Hematopoietic multipotent progenitor cell treated with erythropoietin and hydrocortisone succinate and interleukin-3 and kit ligand, for 4 days (in vitro differentiated cells): ENCODE measurements at places on chromosomes 2 and 18.
A peak's percentile ranks its signal among the peaks of the same experiment; 100 is the strongest.

DNA sequence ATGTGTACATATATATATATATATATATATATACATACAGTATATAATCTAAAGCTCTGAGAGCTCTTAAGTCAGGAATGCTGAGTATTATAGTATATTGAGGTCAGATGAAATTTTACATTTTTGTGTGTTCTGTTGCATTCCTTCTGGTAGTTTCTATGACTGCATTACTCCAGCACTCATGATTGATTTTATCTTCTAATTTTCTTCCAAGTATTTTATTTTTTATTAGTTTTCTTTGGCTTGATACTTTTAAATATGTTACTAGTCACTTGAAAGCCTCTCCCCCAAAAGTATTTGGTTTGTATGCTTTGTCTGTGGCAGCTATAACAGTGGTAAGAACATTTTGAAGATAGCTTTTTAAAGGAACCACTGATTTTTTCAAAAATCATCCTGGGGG lies 25.0 kb downstream of the METTL21A start:
- no peak for DNase-seq

GRCh38 chr2:121388371-121388770 lies 103.4 kb upstream of the TFCP2L1 start:
- no peak for DNase-seq

GRCh38 chr2:40550085-40550484 lies 98.2 kb upstream of the SLC8A1 start:
- DNase-seq = no peak

DNA sequence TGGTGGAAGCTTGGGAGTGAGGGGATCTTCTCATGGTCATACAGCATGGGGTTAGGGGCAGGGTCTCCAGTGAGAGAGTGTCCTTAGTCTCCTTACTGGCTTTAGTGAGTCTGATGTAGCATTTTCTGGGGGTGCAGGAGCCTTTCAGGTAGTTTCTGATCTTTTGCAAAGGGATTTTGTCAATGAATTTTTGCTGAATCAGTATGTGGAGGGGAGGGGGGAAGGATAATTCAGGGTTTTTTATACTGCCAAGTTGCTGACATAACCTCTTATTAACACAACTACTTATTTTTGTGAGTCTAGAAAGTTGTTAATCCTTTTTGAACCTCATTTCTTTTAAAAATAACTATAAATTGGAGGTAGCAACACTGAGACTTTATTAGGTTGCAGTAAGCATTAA lies 35.3 kb upstream of the ZDBF2 start:
- DNase-seq = no peak

DNA sequence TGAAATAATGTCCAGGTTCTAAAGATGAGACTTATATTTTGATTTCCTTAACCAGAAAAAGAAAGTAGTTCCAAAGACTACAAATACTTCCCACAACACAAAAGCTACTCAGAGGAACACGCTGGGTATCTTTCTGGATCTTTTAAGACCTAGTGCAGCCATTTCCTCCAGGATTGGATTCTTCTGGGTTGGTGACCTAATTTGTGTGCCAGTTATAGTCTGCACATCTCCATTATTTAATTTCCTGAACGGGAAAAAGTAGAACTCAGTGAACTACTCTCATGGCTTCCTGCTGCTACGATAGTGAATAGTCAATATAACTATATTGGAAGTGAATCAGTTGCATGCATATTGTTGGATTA lies 1.5 kb downstream of the TMEM87B start:
- no peak for DNase-seq

GRCh38 chr2:224584785-224585210 lies 365 bp downstream of the CUL3 start:
- DNase-seq = peak; percentile 80

DNA sequence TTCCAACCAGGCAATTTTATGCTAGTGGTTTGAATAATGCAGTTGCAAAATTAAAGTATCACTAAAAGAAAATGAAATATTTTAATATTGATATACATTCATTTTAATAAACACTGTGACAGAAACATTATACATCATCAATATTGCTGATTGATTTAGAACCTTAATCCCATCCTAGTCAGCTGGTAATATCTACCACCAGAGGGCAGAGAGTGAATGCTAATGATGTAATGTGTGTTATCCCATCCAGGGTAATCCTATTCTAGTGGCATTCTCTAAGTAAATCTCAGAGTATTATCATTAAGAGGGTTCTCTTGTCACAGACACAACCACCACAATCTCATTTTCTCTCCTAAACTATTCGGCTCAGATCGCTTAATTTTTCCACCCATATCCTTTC lies 477.4 kb downstream of the CPS1 start:
- peak; percentile 8 for DNase-seq

GRCh38 chr18:63249771-63250170 lies 69.8 kb downstream of the BCL2 start:
- DNase-seq = peak; percentile 83

DNA sequence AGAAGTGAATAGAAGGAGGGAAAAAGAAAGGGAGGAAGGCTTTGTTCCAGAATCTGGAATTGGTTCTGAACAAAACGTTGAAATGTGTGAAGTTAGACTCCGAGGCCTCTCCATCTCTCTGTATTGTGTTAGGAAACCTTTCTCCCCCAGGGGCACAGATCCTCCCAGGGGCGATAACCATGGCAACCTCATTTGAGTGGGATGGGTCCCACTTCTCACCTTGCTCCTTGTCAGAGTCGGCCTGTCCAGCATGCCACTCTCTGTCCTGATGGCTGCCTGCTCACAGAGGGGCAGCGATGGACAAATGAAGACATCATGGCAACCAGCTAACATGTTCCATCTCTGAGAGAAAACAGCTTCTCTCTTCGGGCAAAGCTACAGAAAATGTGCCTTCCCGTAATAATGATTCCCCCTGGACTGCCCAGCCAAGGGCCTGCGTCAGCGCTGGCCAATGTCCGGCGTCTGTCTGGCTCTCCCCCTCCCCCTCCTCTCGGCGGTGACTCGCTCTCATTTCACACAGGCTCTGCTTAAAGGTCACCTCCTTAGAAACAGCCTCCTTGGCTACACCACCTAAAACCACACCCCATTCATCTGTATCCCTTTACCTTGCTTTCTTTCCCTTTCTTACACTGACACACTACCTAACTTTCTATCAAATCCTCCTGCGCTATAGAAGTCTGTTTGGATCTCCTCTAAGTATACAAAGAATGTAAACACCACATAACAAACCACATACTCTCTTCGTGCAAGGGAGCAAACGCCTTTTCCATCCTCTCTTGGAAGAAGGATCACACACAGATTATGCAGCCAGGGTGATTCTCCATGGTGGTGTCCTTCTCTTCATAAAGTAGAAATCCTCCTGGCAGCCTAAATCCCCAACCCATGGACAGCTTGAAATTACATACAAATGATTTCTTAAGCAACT lies 32.1 kb upstream of the TTC39C start:
- DNase-seq = no peak

GRCh38 chr2:230960026-230960425 lies 35.0 kb upstream of the GPR55 start:
- DNase-seq = no peak

DNA sequence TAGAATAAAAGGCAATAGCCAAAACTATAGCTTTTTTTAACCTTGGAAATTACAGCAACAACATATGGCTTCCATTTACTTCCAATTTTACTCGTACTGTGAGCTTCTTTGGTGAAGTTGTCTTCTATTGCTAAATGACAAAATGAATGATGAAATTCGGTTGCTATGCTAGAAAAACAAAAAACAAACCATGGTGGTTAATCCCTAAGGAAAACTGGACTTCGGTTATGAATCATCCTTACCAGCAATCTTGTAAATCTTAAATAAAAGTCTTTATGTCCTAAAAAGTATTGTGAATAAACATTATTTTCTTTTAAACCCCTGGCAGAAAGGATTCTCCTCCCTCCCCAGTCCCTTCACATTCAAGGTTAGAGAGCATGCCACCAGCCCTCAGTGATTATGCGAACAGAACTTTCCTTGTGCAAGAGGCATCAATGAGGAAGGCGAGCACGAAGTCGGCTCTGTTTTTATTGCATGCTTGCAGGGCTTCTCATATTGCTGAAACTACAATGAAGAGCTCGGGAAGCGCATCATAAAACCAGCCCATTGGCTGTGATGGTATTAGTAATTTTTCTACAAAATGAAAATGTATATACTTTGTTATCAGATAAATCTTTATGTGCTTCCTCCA lies 62.9 kb downstream of the ZNF521 start:
- DNase-seq = no peak
